ENCODE measurements at places on chromosomes 7 and 10.

DNA sequence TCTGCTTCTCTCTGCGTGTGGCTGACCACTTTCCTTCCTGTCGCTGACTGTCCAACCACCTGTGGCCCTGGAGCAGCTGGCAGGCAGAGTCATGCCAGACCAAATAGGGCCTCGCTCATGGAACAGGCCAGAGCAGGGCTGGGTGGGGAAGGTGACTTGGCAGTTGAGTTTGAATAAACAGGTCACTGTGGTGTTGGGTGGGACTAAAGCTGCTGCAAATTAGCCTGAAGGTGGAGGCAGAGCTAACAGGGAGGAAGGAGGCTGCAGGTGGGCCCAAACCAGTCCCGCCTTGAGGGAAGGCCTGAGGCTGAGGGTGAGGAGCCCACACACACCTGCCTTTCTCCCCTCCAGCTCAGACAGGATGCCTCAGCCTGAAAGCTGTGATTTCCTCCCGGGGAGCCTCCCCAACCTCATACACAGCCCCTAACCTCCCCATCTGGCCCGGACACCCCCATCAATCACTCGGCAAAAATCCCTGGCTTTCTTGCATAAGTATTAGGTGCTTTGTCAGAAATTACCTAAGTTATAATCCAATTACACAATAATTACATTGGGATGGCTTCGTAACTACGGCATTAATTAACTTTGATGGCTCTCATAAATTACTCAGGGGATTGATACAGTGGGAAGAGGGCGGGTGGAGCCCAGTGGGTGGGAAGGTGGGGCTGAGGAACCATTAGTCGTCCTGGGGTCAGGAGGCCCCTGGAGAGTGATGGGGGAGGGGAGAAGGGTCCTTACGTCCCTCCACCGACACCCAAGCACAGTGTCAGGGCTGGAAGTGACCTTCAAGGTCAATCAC is 97.7 kb upstream of the PCBD1 start:
- no peak for DNase-seq

- DNase-seq: no peak
Measured at GRCh38 chr7:50397971-50398324, 52.2 kb downstream of the FIGNL1 start.

- DNase-seq: no peak
Measured at GRCh38 chr10:78044699-78045098, 11.0 kb downstream of the RPS24 start.

DNA sequence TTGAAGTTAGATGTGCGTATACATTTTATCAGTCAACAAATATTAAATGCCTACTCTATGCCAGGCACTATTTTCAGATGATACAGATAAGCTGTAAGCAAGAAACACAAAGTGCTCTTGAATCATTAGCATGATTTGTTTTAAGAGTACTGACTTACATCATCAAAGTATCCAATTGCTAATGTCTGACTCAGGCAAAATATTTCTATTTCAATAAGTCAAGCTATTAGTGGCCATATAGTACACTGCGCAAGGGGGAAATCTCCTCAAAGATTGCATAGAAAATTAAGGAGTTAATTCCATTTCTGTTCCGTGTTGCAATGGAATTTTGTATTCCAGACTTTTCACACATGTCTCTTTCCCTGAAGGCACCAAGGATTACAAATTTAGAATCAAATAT is 46.1 kb upstream of the DNAJC1 start:
- DNase-seq: no peak

DNA sequence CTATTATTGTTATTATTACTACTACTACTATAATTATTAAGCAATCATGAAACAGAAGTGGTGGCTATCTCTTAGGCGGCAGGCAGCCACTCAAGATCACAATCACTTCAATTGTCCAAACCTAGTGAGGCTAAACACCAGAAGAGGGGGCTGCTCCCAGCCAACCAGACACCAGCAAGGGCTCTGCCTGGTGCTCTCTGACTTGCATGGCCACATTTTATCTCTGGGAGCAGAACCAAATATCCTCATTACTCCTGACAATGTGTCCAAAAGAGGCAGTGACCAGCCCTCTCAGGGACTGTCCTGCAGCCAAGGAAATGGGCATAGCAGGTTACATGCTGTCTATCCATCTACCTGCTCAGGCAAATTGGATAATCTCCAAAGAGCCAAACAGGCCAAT is 187.4 kb upstream of the PDE1C start:
- DNase-seq: no peak

DNA sequence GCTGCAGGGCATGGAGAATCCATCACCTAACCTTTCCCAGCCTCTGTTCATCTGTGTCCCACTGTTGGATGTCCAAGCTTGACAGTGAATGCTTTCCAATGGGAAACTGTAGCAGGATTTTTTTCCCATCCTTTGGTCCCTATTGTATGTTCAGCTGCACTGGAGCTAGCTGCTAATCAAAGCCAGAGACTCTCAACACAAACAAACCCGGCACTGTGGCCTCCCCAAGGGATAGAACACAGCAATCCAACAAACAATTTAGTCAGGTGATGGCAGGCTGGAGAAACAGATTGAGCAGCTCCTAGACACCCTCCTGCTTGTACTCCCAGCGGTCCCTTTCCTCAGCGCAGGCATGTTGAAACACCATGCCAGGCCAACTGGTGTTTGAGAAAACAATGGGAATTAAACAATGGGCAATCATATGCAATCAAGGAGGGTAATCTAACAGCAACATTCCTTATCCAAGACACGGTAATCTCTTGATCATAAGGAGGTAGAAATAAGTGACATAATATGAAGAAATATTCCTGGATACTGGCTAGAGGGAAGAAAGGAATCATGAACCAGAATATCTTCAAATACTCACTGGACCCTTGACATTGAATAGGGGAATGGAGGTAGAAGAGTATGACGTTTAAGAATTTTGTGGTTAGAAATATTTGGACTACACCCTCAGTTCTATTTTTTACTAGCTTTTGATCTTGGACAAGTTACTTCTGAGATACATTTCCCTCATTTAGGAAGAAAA is 15.0 kb downstream of the PTN start:
- DNase-seq: no peak

- no peak for DNase-seq
Measured at GRCh38 chr10:103723557-103723956, 131.8 kb downstream of the SH3PXD2A start.

- no peak for DNase-seq
Measured at GRCh38 chr10:92323079-92323478, 32.1 kb downstream of the MARCHF5 start.

- DNase-seq: no peak
Measured at GRCh38 chr10:92590623-92591549, 2.0 kb upstream of the KIF11 start.

DNA sequence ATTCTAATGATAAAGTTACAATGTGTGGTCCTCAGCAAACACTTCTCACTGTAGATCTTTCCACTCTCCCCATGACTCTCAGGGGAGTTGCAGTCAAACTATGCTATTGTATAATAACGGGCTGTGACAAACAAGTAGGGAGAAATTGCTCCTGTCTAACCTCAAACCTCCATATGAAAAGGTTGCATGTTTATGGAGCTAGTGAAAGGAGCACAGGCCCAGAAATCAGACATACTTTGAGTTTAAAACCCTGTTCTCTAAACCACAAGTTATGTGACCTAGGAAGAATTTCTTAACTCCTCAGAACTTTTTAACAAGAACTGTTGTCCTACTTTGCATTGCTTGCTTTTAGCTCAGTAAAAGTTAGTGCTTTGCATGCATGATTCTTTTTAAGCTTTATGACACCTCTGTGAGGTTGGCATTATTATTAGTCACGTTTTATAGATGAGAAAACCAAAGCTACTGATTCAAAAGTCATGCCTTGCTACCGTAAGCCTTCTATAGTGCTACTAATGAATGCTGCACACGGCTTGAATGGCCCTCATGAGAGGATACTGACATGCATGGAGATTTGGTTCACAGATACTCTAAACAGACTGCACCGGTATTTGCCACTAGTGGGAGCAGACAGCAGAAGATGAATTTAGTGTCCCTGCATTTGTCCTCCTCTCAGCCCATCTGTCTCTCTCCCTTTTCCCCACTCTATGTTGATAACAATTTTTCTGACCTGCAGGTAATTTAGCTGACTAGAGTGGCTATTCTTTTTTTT is 129.5 kb upstream of the PCGF5 start:
- DNase-seq: no peak

GRCh38 chr7:27714831-27715444 is 25.0 kb upstream of the TAX1BP1 start:
- no peak for DNase-seq

GRCh38 chr7:123193235-123193634 is 6.5 kb downstream of the SLC13A1 start:
- DNase-seq: no peak

DNA sequence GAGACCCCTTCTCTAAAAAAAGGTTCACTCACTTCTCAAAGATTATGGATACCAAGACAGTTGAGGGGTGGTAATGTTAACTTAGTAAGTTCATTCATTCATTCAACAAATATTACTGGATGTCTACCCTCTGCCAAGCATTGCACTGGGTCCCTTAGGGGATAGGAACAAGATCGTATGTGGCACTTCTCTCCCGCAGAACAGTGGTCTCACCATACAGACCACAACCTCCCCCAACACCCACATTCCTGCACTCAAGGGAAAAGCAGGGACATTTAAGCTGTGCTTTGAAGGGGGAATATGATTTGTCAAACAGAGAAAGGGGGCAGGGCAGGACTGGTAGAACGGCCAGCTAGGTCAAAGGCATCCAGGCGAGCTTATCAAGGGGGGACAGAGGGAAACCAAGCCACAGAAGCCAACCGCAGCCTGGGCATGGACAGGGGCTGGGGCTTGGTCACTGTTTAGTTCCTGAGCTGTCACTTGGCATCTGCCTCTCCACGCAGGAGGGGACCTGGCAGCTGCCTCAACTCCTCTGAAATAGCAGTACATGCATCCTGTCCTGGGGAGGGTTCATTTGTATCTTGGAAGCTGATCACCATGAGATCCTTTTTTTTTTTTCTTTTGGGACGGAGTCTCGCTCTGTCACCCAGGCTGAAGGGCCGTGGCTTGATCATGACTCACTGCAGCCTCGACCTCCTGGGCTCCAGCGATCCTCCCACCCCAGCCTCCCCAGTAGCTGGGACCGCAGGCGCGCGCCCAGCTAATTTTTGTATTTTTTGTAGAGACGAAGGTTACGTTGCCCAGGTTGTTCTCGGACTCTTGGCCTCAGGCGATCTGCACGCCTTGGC is 949 bp upstream of the CLIP2 start:
- no peak for DNase-seq

- no peak for DNase-seq
Measured at GRCh38 chr10:48684792-48685623, at the start of gene WDFY4. Gene WDFY4, plus strand, starts transcription at chr10:48684873. Its CDS starts 24,860 bp downstream, at chr10:48709733.

DNA sequence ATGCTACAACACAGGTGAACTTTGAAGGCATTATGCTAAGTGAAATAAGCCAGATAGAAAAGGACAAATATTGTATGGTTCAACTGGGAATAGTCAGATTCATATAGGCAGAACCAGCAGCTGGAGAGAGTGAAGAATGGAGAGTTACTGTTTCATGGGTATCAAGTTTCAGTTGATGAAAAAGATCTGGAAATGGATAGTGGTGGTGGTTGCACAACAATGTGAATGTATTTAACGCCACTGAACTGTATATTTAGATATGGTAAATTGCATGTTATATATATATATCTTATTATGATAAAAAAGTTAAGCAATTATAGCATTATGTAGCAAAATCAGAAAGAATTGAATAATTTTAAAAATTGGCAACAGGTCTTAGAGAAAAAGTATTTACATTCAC is 3.9 kb downstream of the LMBR1 start:
- DNase-seq: no peak

GRCh38 chr7:49389871-49390479 is 383.5 kb upstream of the VWC2 start:
- no peak for DNase-seq

GRCh38 chr7:131623154-131623553 is 66.7 kb upstream of the PODXL start:
- no peak for DNase-seq

- no peak for DNase-seq
Measured at GRCh38 chr10:11865561-11865960, 42.4 kb downstream of the PROSER2 start.

- DNase-seq: no peak
Measured at GRCh38 chr10:89233033-89233432, 18.5 kb downstream of the LIPA start.

DNA sequence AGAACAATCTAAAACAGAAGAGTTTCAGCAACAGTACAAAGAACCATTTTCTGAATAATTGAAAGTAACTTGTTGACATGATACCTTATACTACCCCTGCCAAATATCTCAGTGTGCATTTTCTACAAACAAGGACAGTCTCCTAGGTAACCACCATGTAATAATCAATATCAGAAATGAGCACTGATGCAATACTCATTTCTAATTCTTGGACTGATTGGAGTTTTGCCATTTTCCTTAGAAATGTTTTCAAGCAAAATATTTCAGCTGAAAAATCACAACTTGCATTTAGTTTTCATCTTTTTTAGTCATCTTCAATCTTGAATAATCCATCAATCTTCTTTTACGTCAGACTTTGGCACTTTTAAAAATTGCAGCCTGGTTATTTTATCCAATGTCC is 420.2 kb downstream of the CDC14C start:
- no peak for DNase-seq

DNA sequence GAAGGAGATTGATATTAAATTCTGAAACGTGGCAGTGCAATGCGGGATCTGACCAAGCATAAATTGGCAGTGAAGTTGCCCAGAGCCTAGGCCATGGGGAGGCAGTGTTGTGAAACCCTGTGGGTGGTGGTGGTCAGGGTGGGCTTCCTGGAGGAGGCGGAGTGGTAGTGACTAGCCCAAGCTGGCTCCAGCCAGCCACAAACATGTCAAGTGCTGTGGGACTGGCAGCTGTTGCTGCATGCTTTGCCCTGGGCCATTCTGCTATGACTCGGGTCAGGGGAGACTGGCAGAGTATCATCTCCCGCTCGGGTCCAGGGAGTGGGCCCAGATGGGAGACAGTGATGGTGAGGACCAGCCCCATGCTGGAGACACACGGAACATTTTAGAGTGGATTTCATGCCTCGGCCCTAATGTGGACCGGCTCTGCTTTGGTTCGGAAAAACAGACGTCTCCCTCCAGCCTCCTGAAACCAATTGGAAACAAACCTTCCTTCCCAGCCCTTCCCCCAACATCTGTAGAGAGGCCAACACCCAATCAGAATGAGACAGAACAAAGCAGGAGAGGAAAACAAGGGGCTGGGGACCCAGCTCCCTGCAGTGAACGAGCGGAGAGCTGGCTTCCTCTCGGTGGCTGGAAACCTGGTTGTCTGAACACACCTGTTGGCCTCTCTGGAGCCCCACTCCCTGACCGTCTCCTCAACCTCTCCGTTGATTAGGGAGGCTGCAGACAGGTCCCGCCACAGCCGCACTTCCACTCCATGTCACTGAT is 58.2 kb downstream of the TMEM270 start:
- DNase-seq: no peak

DNA sequence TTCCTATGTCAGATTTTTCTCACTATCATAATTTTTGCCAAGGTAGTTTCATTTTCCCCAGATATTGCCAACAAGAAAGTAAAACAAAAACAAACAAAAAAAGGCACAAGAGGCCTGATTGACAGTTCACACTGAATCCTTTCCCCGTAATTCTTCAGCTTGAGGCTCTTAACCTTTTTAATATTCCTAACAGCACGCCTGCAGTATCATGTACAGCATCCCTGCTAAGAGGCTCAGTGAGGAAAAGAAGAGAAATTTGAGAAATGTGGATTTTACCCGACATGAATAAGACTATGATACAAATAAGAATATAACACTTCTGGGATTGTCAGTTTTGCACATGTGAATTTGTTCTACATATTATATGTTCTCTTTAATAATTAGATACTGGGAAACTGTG is 182.4 kb upstream of the CDK1 start:
- DNase-seq: no peak

Data from stimulated activated CD4-positive, alpha-beta T cell treated with anti-CD3 and anti-CD28 coated beads, Interleukin-4, amount 100 ng/mL, for 48 hours (primary cell).